ENCODE measurements at places on chromosomes 4 and X. TPM values are rescaled to one million over a fixed set of nuclear protein-coding genes. Genes with fewer than 3 reads are reported as not detected.

PPP1R2C gene
- not detected for total RNA-seq

SH3TC1 gene
- 6.7 TPM for total RNA-seq

TRPC3 gene
- total RNA-seq = 0.18 TPM

AADAT gene
- total RNA-seq = 8.1 TPM

PACRGL gene
- 17.2 TPM for total RNA-seq

HS6ST2 gene
- total RNA-seq = not detected

LRPAP1 gene
- total RNA-seq = 245 TPM

FREM3 gene
- total RNA-seq = not detected

MAGEE2 gene
- total RNA-seq = not detected

NAP1L3 gene
- total RNA-seq = 0.86 TPM

NEUROG2 gene
- total RNA-seq = not detected

NAA11 gene
- total RNA-seq = not detected

NOX1 gene
- not detected for total RNA-seq

SMARCA1 gene
- total RNA-seq = 37.4 TPM

SH3BP2 gene
- total RNA-seq = 23.4 TPM
